ENCODE measurements at places on chromosomes 12 and 14.

DNA sequence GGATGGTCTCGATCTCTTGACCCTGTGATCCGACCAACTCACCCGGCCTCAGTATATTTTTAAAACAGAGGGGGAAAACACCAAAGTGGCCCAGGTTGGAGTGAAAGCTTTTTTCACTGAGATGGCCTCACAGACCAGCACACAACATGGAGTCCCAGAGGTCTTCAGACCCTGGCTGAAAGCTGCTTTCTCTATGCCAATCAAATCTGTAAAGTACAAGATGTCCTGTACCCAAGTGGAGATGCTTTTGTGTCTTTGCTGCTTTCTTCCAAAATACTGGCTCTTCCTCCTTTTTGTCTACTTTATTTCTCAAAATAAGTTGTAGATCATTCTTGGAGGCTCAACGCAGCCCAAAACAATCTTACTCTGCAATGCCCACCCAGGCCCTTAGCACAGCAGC, 214.8 kb downstream of the MED13L start:
- no peak for DNase-seq

GRCh38 chr14:35534208-35534872, 376 bp downstream of the INSM2 start:
- peak; percentile 29 for DNase-seq

DNA sequence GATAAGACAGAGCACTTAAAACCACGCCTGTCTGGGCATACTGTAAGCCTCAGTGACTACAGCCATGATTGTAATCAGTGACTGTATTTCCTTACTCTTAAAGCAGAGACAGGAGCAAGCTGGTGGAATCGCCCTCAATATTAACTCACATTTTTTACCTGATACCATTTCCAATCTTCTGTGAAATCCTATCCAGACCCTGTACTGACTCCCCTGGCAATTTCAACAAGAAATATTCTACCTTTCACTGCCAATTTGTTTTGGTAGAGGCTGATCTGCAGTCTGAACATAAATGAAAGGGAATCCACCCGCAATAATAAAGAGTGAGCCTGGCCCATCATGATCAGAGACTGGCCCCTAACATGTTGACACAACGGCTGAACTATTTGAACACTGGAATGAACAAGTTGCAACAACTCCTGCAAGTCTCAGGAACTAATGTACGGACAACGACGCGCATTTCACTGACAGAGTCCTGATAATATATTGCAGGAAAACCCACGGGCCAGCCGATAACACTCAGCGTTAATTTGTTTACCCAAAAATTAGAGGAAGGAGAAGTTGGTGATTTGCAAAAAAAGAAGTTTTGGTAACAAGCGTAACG, 195.5 kb upstream of the BTG1 start:
- no peak for DNase-seq

GRCh38 chr12:4203772-4204376, 69.7 kb upstream of the CCND2 start:
- no peak for DNase-seq

GRCh38 chr12:120216742-120217605, 16.1 kb upstream of the RPLP0 start:
- DNase-seq, result no peak

- DNase-seq, result no peak
These were observed 241.9 kb downstream of the PAWR start for GRCh38 chr12:79448816-79449215.

DNA sequence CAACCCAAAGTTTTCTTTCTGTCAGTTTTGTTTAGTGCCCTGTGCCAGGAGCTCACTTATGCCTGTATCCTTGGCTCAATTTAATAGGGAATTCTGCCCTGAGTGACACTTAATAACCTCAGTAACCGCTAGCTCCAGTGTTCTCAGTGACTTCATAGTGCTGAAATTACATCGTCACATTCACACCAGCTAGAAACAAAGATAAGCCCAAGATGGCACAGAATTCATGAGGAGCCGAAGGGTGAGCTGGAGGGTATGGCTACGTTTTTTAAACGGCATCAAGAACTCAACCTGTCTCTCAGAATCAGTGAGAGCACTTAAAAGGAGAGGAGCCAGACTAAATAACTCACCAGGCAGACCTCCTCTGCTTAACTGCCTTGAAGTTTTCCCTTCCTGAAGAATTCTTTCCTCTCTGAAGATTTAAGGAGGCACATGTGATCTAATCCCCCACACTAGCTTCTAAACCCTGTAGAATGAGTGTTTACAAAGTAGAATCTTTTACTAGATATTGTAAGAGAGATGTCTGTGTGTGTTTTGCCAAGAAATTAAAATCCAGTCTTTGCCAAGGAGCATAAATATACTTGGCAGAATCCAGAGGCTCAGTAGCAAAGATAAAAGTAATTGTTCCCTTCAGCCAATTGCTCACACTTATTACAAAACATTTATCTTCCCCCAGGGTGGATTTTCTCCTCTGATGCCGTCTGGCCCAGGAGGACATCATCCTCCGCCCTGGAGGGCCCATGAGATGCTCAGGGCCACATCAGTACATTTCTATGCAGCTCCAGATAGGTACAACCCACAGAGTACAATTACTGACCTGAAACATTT, 37.3 kb downstream of the PTGER2 start:
- DNase-seq, result peak; percentile 42

- DNase-seq, result no peak
These were observed 6.4 kb upstream of the RNU6-8 start for GRCh38 chr14:32209471-32209870.

DNA sequence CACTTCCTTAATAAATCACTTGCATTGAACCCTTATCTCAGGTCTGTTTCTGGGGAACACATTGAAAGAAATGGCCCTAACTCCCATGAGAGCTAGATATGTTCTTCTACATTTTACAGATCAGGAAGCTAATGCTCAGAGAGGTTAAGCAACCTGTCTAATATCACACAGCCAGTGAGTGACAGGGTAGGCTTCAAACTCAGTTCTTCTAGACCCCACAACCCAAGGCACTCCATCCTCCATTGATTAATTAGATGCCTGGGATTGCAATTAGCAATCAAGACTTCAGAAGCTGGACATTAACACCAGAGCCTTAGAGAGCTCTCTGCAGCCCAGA, 59.8 kb downstream of the C14orf132 start:
- DNase-seq, result no peak

- no peak for DNase-seq
These were observed 180.5 kb upstream of the HMGA2 start for GRCh38 chr12:65643595-65644386.

DNA sequence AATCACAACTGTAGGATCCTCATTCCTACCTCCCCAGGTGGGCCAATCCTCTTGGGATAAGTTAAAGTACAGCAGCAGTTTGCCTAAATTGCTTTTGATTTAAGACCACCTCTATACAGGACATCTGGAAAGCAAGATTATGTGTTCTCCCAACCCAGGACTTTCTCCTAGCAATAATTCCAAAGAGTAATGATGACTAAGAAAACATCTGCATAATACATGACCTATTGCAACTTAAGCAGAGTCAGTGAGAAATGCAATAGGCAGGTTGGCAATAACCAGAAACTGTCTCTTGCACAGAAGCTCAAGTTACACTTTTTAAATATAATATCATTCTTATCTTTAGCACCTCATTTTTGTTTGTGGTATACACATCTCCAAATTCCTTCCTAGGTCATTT, 275.4 kb downstream of the TRHDE start:
- DNase-seq, result no peak

GRCh38 chr12:14275886-14276285, 89.6 kb upstream of the ATF7IP start:
- DNase-seq, result no peak

GRCh38 chr14:98897605-98898309, 374.2 kb downstream of the BCL11B start:
- DNase-seq, result no peak

DNA sequence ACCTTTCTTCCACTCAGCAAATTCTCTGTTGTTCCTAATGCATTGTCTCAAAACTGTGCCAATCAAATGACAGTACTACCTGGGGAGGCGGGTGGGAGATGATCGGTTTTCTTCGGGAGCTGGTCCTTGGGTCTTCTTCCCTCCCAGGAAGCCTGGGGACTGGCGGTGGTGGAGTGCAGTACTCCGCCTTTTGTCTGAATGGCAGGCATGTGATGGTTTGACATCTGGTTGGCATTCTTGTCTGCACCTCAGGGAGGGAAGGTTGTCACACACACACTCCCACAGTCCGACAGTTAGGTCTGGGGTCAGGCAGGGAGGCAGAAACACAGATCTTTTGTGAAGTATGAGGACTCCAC, 114.8 kb downstream of the SNAPC1 start:
- no peak for DNase-seq

DNA sequence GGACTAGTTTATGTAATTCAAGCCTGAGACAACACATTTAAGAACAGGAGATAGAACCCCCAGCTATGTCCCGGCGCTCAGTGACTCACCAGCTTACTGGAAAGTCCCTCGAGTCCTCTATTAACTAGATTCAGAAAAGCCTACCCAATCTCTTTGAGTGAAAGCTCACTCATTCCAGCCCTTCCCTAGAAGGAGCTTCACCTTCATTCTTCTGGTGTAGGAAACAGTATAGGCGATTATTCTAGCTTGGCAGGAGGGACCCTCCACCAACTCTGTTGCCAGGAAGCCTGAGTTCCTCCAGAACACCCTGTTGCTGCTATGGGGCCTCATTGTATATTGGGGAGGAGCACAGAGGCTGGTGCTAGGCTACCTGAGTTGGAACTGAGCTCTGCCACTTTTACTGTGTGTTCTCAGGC, 57.2 kb upstream of the AEBP2 start:
- peak; percentile 48 for DNase-seq

- DNase-seq, result no peak
These were observed 13.8 kb downstream of the PLD4 start for GRCh38 chr14:104938436-104938835.

- DNase-seq, result no peak
These were observed 44.7 kb downstream of the RIMKLB start for GRCh38 chr12:8742501-8742900.

DNA sequence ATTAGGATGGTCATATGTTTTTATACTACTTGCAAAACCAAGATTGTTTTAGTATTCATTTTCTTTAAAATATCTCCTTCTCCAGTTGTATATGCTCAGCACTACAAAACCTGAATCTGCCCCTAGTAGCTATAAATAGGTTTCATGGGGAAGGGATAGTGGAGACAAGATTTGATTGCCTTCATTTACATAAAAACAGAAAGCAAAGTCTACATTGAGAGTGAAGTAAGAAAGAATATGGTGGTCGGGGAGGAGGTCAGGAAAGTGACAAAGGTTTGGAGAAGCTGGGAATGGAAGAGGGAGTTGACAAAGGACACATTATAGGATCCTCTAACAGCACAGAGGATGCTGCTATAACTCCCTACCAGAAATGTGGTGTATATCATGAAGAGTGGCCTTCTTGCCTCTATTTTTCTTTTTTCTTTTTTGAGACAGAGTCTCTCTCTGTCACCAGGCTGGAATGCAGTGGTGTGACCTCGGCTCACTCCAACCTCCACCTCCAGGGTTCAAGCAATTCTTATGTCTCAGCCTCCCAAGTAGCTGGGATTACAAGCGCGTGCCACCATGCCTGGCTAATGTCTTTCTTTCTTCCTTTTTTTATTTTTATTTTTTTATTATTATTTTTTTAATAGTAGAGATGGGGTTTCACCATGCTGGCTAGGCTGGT, 6.6 kb upstream of the LRP6 start:
- no peak for DNase-seq

DNA sequence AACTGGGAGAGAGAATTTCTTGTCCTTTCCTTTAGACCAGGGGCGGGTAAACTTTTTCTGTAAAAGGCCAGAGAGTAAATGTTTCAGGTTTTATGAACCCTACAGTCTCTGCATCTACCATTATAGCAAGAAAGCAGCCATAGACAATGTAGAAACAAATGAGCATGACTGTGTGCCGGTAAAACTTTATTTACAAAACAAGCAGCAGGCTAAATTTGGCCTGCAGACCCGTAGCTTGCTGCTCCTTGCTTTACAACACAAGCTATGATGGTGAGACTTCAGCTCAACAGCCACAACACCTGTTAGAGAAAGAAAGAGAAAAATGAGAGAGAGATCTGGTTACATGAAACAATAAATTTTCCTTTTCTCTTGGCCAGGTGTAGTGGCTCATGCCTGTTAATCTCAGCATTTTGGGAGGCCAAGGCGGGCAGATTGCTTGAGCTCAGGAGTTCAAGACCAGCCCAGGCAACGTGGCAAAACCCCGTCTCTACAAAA, 4.2 kb upstream of the CDC42BPB start:
- no peak for DNase-seq

GRCh38 chr14:104385531-104386101, 193.9 kb upstream of the C14orf180 start:
- DNase-seq, result no peak

DNA sequence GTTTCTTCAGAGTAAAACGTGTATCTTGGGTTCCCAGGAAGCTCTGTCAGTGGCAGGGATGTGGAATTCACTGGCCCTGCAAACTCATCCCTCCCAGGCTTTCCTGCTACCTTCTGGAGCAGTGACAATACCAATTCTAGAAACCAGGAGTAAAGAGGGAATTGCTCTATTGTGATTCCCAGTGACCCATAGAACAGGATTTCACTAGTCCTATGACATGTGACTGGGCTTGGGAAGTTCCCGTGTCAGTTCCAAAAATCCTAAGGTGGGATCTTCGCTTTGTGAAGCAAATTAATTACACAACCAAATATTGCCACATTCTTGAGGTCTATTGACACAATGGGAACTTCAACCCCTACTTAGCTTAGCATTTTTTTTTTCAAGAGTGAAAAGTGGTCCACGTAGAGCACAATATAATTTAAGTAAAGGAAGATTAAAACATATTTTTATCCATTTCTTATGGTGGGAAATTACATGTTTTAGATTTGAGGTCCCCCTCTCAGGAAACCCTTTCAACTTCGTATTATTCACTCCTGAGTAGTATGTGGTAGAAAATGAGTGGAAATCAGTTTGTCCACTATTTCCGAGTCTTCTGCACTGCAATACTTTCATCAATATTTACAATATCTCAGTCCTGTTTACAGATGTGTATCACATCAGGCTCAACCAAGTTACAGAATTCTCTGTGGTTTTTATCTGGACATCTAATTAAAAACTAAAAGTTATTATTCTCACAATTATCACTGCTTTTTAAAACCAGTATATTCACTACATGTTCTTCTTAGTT, 88.9 kb upstream of the SOX5 start:
- DNase-seq, result no peak

- DNase-seq, result no peak
These were observed 58.0 kb upstream of the CDKN3 start for GRCh38 chr14:54338696-54339317.

DNA sequence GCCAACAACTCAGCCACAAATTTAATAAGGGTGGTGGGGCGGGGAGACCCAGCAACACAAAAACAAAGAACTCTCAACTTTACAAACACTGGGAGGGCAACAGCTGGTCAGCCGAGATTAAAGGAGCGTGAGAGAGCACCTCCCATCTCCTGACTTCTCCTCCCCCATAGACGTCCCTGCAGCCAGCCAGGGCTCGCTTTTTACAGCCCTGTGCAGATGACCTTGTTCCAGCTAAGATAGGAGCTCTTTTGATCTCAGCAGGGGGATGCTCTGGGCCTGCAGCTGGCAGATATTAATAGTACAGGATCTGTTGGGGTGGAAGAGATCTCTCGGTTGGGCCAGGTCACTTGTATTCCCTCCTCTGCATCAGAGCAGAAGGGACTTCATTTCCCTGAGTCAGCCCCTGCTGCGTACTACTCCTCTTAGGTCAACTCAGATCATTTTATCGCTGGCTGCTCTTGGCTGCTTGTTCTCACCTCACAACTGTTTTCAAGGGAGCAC, 475.8 kb downstream of the RAD51B start:
- DNase-seq, result no peak

GRCh38 chr12:2832550-2833127, 2.2 kb downstream of the NRIP2 start:
- DNase-seq, result no peak

- no peak for DNase-seq
These were observed 245.4 kb upstream of the DIO3 start for GRCh38 chr14:101315802-101316296.
